Occipital lobe (tissue), 3 donors: ENCODE measurements at places on chromosomes 2 and 18.

- no peak for DNase-seq
Measured at GRCh38 chr2:205902900-205903237, 183.1 kb downstream of the INO80D start.

DNA sequence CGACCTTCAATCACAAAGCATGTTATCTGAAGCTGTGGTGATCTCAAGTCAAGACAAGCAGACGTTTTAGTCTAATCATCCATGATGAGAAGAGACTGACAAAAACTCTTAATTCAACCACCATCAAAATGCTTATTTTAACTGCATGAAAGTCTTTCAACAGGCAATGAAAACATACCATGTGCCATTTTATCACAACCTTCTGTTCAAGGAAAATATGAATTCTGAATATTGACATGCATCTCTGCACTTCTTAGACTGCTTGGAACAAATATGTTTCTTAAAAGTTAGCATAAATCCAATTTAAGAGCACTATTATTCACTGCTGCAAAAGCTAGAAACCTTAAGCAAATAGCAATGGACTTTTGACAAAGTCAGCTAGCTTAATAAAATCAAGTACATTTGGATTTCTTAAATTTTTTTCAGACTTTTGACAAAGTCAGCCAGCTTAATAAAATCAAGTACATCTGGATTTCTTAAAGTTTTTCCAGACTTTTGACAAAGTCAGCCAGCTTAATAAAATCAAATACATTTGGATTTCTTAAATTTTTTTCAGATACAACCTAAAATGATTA, 70.9 kb downstream of the OLA1 start:
- no peak for DNase-seq

DNA sequence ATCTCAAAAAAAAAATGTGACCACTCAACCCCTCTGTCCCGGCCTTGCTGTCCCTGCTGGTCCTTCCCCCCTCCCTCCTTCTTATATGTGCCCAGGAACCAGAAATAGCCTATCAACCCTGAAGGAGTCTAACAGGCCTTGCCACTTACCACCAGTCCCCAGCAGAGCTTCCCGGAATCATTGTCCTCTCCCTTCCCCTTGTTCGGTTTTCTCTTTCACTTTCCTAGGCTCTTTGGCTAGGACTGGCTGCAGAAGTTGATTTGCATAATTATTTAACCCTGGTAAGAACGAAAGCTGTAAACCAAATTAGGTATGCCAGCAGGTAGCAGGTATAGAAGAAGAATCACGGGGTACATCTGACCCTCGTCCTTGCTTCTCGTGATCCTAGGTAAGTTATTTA, 72.6 kb upstream of the ZNF532 start:
- no peak for DNase-seq

GRCh38 chr2:151289972-151290866, 751 bp upstream of the NMI start:
- DNase-seq: no peak

- no peak for DNase-seq
Measured at GRCh38 chr2:240936106-240936505, 30.0 kb downstream of the CROCC2 start.

- DNase-seq: peak; percentile 60
Measured at GRCh38 chr18:74353169-74353775, 37.6 kb downstream of the C18orf63 start.

GRCh38 chr2:15733867-15734673, 142.4 kb downstream of the DDX1 start:
- DNase-seq: no peak

DNA sequence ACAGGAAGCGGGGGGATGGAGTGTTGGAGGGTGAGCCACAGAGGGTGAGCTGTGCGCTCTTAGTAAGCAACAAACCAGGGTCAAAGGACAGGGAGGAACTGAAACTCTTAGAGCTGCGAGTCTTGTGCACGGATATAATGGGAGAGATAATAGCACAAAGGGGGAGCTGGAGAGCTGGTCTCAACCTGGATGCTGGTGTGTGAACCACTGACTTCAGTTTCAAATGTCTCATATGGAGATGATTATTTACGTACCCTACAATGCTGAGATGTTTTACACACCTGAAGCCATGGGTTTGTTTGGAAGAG, 35.9 kb downstream of the PTGR3 start:
- no peak for DNase-seq

DNA sequence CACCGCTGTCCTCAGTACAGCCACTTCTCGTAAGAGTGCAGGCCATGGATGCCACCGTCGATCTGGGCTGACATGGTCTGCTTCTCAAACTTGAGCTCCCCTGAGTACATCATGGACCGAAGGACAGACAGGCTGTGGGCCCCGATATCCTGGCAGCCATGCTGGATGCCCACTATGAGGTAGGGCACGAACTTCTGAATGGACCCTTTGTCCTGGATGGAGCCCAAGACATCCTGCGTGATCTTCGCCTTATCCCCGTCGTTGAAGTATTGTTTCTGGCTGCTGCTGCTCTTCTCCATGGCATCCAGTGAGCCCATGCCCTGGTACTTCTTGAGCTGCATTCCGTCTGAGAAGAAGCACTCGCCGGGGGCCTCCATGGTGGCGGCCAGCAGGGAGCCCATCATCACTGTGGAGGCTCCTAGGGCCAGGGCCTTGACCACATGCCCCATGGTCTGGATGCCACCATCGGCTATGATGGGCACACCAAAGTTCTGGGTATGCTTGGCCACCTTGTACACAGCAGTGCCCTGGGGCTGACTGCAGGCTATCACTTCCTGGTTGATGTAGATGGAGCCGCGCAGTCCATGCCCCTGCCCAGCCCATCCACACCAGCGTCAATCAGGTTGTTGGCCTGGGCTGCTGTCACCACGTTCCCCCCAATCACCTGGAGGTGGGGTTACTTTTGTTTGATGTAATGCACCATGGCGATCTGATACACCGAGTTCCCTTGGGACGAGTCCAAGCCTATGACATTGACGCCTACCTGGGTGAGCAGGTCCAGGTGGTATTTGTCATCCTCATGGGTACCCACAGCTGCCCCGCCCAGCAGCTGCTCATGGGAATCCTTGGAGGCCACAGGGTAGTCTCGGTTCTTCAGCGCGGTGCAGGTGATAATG, 21.8 kb downstream of the CFLAR start:
- no peak for DNase-seq

DNA sequence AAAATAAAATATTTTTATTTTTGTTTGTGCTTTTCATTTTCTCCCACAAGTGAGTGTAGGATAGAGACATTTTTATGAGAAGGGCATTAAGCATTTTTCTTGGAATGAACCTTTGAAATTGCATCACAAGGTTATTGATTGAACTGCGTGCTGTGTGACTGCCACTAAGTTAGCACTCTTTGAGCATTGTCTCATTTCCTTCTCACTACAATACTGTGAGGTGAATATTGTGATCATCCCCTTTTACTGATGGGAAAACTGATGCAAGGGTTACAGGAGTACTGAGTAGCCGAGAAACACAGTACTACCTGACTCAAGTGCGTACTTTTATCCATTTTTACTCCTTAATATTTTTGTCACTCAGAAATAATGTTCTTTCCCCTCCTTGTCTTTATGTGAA, 2.0 kb downstream of the NBEAL1 start:
- no peak for DNase-seq

DNA sequence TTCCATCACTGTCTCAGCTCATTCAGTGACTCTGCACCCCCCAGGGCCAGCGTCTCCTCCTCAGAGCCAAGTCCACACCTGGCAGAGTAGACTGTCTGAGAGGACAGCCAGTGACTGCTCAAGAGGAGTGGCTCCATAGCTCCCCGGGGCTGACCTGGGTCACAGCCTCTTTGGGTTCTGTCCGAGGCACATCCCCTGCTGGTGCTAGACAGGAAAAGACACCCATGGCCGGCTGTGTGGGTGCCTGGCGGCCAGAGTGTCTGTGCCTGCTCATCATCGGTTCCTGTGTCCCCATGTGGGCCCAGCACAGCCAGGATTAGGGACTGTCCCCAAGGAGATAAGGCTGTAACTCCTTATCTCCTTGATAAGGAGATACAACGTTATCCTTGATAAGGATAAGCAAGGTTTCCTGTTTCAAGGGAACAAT, 3.5 kb upstream of the CROCC2 start:
- no peak for DNase-seq

DNA sequence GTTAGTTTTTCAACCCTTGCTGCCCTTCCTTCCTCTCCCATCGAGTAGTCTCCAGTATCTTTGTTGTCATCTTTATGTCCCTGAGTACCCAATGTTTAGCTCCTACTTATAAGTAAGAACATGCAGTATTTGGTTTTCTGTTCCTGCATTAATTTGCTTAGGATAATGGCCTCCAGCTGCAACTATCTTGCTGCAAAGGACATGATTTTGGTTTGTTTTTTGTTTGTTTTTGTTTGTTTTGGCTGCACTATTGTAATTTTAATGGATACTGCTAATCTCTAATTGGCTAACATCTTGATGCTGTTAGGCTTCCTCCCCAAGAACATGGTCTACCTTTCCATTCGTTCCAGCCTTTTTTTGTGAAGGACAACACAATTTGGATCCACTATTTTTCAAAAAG, 31.2 kb upstream of the HNRNPLL start:
- DNase-seq: no peak

GRCh38 chr2:146666340-146666739, 1178.5 kb upstream of the ACVR2A start:
- no peak for DNase-seq

- DNase-seq: no peak
Measured at GRCh38 chr2:129627437-129627836, 352.0 kb upstream of the RAB6C start.

- DNase-seq: no peak
Measured at GRCh38 chr2:224410946-224411561, 9.1 kb upstream of the FAM124B start.

DNA sequence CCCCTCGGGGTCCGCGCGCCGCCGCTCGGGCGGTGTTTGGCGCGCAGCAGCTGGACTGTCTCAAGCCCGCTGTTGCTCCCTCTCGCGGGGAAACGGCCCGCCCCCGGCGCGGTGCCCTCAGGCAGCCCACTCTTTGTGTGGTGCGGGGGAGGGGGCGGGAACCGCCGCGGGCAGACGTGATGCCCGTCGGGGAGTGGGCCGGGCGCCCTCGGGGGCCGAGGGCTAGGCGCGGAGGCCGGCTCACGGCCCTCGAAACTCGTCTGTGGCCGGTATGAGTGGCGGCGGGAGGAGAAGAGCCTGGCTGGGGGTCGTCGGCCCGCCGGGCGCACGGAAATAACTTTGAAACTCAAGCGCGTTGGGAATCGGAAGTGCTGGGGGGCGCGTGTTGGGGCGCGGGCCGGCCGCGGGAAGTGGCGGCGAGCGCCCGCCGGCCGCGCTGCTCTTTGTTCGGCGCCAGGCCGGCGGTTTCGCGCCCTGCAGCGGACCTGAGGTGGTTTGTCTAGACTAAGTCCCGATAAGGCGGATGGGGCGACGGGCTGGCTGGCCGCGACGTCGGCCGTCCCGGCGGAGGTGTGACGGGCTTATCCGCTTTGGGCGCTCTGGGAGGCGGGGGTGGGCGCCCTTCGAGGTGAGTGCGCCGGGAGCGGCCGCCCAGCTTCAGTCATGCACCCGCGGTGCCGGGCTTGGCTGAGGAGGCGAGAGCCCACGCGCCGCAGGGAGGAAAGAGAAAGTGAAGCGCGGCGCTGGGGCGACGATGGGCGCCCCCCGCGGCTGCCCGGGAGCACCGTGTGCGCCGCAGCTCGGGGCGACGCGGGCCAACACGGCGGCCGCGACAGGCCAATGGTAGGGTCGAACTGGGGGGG, 679 bp downstream of the PTMA start:
- peak; percentile 47 for DNase-seq

DNA sequence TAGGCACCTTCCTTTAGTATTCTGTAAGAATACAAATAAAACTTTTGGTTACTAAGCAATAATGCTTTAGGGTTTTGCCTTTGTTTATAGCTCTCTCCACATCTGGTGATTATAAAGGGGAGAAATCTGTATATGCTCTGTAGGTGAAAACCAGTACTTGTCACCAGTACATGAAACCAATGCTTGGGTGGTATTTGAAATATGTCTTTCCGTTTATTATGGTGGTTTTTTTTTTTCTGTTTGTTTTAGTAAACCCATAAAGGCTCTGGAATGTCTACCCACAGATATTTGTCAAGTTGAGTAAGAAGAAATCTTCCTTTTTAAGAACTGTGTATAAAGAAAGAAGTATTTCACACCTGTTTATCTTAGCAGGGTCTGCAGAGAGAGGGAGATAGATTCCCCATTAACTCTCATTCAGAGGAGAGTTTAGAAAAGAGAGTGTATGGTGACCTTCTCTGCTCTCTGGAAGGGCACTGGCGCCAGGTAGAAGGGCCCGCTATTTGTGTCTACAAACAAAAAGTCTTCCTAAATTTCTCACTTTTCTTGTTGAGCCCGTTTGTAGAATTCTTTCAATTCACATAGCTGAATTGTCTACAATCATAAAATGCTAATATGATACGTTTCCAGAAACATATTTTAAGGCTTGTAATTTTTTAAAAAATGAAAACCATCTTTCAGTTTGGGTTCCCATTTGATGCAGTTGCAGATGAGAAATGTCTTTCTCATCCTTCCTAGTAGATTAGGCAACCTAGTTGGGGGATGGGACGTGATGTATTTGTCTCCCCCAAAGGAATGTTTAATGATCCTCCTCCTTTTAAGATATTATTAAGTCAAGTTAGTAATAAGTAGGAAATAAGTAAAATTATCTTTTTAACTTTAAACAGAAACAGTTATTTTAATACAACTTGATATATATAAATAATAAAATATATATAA, 33.9 kb downstream of the MAP3K20 start:
- DNase-seq: no peak

GRCh38 chr18:60831971-60832370, 459.4 kb upstream of the MC4R start:
- DNase-seq: no peak

- DNase-seq: no peak
Measured at GRCh38 chr2:241344925-241345651, 11.0 kb upstream of the FARP2 start.

- DNase-seq: no peak
Measured at GRCh38 chr2:8312221-8312620, 369.6 kb upstream of the ID2 start.

DNA sequence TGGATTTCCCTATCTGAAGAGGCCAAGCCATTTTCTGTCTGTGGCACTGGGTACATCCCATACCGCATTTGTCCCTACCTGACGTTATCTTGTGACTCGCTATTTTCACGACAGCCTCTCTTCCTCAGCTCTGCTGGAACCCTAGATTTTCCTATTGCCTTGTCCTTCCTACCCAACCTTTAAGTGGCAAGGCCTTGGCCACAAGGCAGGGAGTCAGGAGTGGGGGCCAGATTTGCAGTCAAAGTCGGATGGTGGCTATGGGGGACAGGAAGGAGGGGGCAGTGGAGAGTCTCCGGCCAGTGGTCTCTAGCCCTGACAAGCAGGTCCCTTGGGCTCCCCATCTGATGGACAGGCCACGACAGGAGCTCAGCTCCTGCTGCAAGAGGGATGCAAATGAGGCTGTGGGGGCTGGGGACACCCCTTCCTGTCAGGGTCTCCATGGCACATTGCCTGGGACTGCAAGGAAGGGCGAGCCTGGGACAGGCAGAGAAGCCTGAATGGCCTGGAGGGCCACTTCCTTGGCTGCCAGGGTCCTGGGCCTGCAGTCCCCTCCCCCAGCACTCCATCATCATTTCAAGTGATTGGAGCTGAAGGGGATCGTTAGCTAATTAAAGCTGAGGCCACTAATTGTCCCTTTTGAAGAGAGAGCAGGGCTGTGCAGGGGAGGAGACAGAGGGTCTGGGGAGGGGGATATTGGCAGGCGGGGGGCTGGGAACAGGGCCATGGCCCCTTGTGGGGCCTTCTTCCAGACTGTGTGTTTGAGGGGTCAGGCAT, 6.3 kb upstream of the ECEL1 start:
- no peak for DNase-seq

- no peak for DNase-seq
Measured at GRCh38 chr2:30265052-30266015, 34.0 kb downstream of the LBH start.
